ENCODE measurements at places on chromosomes 6 and 20.
A peak's percentile ranks its signal among the peaks of the same experiment; 100 is the strongest.

GRCh38 chr6:157823528-157824370, 703 bp downstream of the SNX9 start:
- DNase-seq = peak; percentile 84

DNA sequence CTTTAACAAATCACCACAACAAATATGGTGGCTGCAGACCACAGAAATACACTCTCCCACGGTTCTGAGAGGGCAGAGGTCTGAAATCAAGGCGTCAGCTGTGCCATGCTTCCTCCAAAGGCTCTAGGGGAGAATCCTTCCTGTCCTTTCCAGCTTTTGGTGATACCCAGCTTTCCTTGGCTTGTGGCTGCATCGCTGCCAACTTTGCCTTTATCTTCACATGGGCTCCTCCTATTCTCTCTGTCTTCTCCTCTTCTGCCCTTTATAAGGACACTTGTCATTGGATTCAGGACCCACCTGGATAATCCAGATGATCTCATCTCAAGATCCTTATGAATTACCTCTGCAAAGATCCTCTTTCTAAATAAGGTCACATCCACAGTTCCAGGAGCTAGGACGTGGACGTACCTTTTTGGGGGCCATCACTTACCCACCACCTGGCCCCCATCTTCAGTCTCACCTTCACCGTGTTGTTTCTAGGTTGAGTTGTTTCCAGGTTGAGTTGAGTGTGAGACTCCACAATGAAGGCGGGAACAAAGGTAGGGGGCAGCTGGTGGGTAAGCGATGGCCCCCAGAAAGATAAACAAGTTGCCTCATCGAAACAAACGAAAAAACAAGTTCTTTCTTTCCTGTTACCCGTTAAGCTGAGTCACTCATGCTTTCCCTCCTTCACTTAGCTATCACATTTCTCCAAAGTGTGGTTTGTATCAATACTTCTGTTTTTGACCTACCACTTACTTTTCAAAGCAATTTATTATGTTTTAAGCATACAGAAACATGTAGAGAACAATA, 68.9 kb upstream of the SLC22A16 start:
- DNase-seq = no peak

DNA sequence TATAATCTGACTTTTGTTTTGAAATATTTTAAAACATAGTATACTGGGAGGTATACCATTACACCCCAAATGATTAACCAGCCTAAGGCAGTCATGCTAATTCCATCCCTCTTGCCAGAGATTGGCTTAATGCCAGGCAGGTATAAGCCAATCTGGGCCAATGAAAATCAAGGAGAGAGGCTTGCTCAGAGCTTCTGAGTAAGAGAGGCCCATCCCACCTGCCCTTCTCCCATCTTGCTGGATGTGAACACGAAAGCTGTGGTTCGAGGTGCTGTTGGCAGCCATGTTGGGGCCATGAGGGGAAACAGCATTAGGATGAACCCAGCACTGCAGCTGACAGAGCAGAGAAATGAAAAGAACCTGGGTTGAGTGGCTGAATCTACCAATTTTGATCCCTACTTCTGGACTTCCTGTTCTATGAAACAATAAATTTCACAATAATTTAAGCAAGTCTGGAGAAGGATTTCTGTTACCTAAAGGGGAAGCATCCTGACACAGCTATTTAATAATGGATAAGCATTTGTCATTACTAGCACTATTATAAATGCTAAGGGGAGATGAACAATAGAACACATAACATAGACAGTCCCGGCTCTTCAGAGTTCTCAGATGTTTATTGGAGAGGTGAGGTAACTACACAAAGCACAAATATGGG, 152.3 kb downstream of the CDC5L start:
- no peak for DNase-seq

- DNase-seq = no peak
These were observed 4.2 kb downstream of the LRP11 start for GRCh38 chr6:149859938-149860337.

DNA sequence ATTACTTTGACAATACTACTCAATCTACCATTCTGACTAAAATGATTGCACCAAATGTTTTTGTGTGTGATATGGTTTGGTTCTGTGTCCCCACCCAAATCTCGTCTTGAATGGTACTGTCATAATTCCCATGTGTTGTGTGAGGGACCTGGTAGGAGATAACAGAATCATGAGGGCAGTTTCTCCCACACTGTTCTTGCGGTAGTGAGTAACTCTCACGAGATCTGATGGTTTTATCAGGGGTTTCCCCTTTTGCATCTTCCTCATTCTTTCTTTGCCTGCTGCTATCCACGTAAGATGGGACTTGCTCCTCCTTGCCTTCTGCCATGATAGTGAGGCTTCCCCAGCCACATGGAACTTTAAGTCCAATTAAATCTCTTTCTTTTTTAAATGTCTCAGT, 20.8 kb downstream of the SYCP2 start:
- no peak for DNase-seq

DNA sequence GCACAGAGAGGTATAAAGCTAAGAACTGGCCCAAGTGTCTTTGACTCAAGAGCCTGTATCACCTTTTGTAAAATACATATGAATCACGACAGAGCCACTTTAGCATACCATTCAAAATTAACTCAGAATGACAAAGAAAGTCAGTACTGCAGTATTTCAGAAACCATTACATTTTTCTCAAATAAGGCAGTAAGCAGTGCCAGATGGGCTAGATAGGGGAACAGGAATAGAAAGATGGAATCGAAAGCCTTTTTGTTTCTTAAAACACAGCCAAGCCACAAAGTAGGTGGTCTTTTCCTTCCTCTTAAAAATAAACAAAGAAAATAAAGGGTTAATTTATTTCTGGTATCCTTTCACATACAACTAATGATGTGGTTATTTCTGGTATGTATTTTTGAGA, 10.3 kb downstream of the CLDN20 start:
- no peak for DNase-seq

All from stimulated activated CD4-positive, alpha-beta T cell treated with anti-CD3 and anti-CD28 coated beads, Interleukin-2, amount 100 ng/mL, for 24 hours (primary cell).